ENCODE measurements at places on chromosomes 1 and 21.
A peak's percentile ranks its signal among the peaks of the same experiment; 100 is the strongest.

DNA sequence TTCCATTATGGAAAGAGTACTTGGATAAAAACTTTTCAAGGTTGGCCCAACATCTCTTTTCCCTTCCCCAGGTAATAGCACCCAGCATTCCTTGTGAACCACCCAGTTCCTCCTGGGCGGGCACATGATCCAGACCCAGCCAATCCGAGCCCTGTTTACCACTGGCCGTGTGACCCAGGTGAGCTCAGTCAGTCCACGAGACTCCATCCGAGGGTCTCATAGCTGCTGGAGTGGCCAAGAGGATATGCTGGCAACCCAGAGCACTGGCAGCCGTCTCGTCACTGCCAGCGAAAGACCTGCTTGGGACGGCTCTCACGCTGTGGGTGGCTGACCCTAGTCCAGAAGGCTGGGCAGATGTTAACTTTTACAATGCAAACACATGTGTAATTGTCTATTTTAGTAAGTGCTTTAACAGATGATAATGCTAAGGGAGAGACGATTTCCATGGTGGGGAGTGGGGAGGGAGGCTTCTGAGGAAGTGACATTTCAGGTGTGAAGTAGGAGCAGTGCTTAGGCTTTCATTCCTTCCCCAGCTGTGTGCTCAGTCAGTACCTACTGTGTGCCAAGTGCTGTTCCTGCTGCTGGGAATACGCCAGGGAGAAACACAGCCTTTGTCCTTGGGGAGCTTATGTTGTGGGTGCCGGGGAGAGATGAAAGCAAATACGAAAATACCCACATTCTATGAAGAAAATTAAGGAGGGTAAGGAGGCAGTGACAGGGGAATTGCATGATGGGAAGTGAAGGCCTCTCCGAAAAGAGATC is 24.5 kb downstream of the PARK7 start:
- no peak for DNase-seq

DNA sequence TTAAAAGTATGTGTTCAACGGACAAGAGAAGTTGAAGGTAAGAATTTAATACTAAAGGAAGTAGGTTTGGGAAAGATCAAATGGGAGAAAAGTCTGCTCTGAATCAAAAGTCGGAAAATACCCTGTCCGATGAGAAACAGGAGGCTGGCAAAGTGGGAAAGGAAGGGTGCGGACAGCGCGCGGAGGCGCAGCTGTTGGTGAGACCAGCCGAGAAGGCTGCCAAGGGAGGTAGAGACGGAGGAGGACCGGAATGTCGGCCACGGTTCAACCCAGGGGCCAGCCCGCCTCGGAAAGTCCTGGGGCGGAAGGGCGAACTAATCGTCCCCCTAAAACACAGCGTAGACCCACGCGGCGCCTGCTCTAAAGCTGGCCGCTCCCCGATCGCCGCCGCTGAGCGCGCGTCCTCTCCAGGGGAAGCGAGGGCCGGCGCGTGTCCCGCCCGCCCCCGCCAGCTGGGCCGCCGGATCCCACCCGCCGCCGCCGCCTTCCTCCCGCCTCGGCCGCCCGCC is 639 bp upstream of the SPATA1 start:
- DNase-seq, result no peak

- no peak for DNase-seq
Observed at GRCh38 chr1:101365186-101365585, 128.4 kb downstream of the S1PR1 start.

- no peak for DNase-seq
Observed at GRCh38 chr1:224852901-224853568, 76.4 kb upstream of the DNAH14 start.

DNA sequence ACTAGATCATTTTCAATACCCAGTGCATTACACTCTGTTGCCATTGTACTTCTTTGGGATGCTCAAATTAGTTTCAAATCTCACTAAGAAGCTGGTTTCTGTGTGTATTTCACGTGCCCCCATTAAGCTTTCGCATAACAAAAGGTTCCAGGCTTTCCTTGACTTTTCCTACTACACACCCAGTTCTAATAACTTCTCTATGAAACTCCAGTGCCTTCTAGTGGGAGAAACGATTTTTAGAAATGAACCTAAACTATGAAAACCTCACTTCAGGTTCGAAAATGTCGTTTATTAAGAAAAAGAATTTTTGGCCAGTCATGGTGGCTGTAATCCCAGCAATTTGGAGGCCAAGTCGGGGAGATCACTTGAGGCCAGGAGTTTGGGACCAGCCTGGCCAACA is 2.8 kb downstream of the CFHR4 start:
- DNase-seq, result no peak

DNA sequence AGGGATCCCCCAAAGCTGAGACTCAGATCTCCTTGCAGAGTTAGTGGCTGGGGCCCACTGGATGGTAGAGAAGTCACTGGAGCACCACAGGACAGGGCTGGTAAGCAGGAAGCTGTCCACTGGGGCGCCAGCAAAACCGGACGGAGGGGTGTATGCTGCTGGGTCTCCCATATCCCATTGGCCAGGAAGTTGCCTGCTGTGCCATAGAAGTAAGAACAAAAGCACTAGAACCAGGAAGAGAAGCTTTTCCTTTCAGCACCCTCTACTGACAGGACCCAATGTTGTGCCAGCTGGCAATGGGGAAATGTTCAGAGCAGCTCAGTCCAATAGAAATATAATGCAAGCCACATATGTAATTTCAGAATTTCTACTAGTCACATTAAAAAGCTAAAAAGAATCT is 146.6 kb downstream of the SPATA46 start:
- peak; percentile 50 for DNase-seq

DNA sequence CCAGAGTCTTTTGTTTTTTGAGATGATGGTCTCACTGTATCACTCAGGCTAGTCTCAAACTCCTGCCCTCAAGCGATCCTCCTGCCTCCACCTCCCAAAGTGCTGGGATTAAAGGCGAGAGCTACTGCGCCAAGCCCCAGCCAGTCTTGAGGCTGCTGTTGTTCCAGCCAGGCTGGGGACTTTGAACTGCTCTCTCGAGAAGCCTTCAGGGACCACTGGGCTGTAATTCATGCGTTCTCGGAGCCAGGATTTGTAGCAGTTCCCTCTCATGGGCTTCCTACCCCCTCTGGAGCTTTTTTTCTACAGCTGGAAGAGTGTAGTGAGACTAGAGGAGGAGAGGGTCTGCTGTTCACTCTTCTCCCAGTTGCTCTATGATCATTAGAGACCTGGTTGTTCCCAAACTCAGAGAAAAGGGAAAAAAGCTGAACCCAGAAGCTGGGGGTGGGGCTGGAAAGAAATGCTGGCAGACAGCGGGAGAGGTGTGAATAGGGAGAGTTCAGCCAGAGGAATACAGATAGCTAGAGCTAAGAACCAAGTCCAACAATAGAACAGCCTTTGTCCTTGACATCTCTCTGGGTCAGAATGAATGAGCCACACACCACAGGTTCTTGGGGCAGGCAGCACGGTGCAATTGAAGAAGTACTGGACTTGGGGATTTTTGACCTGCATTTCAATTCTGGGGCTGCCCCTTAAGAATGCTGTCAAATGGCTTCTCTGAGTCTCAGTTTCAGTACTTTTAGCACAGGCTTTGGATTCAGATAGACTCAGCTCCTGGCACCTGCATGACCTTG is 13.2 kb upstream of the SLC41A1 start:
- no peak for DNase-seq

- peak; percentile 9 for DNase-seq
Observed at GRCh38 chr1:29513357-29513756, 277.0 kb downstream of the PTPRU start.

GRCh38 chr1:226533220-226533619 is 15.3 kb upstream of the STUM start:
- DNase-seq, result no peak

DNA sequence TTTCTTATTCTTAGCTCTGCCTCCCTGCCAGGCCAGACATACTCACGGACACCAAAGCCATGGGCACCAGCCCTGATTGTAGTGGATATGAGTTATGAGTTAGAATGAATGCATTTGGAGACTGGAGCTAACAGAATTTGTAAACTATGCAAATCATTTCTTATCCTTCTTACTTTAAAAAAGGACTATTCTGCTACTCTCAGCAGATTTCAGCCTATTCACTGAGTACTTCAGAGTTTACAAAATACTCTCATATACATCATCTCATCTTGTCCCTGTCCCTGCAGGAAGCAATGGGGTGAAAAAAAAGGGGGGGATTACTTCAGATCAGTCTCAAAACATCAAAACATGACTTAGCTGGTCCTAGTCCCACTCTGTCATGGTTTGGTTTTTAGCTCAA is 541.4 kb upstream of the PLXNA2 start:
- no peak for DNase-seq

GRCh38 chr1:198927129-198927528 is 288.3 kb downstream of the PTPRC start:
- DNase-seq, result no peak

DNA sequence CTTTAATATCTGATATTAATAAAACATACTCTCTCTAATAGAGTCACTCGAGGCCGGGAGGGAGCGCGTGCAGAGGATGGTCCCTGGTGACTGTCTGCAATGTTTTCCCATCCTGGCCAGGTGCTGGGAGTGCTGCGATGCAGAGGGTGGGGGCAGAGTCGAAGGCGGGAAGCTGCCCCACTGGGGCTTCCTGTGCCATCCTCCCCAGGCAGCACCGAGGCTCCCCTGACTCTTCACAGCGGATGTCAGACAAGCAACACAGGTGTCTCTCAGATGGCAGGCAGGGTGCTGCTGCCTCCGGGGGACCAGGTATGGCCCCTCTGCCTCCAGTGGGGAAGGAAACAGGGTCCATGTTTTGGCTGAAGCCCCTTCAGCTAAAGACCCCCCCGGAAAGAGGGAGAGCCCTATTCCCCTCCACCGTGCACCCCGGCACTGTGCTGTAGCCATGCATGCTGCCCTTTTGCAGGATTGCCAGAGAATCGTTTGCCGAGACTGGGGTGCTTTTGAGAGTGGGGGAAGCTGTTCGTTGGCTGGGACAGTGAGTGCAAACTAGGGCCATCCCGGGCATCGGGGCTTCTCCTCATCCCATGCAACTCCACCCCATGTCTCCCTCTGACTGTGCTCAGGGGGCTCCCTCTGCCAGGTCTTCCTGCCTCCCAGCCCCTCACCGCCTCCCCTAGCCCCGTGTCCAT is 32.1 kb upstream of the TTC34 start:
- DNase-seq, result no peak

- no peak for DNase-seq
Observed at GRCh38 chr1:173355281-173356031, 121.7 kb upstream of the PRDX6 start.

DNA sequence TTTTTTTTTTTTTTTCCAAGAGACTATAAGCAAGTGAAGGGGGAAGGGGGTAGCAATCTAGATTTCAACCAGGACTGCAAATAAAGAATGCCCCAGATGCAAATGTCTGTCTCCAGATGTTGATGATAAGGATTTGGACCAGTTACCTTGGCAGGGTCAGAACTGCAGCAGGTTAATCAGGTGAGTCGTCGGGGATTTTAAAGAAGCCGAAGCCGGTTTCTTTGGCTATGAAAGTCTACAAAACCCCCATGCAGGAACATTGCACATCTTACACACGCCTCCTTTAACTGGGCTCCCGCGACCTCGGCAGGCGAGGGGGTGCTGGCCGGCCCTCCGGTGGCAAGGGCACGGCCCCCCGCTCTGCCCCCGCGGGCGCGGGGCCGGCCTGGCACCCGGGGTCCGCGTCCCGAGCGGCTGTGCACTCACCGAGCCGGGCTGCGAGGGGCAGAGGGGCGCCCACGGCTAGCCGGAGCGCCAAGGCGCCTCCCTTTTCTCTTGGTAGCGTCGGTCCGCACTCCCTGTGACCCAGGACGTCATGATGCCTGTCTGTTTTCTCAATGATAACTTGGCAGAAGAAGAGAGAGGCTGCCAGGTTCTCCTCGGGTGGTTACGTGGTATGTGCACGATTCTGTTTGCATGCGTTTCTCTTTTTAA is 366.3 kb upstream of the ESRRG start:
- DNase-seq, result peak; percentile 45

- peak; percentile 49 for DNase-seq
Observed at GRCh38 chr1:50978852-50979781, 9.1 kb downstream of the CDKN2C start.

DNA sequence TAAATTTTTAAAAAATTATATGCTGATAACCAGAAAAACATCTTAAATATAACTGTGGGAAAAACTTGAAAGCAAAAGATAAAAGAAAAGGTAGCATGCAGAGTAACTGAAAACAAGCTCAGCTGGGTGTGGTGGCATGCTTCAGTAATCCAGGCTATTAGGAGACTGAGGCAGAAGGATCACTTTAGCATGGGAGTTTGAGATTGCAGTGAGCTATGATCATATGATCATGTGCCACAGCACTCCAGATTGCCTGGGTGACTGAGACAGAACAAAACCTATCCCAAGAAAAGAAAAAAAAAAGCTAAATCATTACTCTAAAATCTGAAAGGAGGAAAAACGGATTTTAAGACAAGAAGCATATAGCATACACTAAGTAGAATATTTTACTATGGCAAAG is 1624.0 kb downstream of the AMY1C start:
- DNase-seq, result no peak

- DNase-seq, result peak; percentile 9
Observed at GRCh38 chr1:69567652-69568420, at the start of gene LRRC7. LRRC7 (plus strand) TSS chr1:69567922; CDS start chr1:69568640, 718 bp downstream.

GRCh38 chr1:15620902-15621682 is 3.8 kb downstream of the DDI2 start:
- DNase-seq, result no peak

GRCh38 chr21:44762221-44763049 is 39.2 kb downstream of the UBE2G2 start:
- no peak for DNase-seq

GRCh38 chr1:218536296-218536986 is 191.3 kb downstream of the TGFB2 start:
- no peak for DNase-seq

DNA sequence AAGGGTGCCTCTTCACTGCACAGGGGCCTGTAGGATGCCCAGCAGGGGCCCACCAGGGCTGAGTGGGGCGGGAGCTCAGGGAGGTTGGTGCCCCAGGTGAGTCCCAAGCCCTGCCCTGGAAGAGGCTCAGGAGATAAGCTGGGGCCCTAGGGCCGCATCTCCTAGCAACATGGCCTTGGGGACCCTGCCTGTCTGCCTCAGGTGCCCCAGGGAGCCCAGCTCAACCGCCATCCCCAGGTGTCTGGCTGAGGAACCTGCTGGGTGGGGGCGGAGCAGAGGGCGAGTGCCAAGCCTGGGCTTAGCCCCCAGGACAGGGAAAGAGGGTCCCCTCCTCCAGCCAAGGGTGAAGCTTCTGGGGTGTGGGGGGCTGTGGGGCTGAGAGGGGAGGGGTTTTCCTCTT is 54.8 kb downstream of the FOXO6 start:
- DNase-seq, result no peak

DNA sequence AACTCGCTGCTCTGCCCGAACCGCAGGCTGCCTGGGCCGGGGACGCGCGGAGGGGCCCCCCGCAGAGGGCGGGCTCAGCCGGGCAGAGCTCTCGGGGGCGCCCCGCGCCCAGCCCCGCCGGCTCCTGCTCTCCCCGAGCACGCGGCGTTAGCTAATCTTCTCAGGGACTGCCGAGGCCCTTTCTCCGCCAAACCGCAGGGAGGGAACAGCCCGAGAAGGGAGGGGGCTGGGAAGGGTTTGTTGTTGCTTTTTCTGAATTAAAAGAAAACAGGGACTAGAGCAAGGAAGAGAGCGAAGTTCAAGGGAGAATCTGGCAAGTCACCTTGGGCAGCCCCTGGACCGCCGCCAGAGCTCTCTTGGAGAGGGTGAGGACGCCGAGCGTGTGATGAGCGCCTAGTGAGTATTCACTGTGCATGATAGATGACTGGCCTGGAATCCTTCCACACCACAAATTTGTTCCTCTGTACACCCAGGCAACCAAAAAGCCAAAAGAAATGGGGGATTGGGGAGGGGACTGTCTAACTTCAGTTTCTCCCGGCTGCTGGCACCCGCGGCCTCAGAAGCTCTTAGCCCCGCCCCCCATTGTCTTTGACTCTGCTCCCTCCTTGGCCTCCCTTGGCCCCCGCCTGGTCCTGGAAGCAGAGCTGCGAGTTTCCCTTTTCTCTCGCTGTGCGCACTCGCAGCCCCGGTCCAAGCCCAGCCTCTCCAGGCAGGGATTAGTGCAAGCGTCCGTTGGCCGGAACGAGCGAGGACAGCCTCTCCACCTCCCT is 19.7 kb upstream of the LMX1A start:
- peak; percentile 73 for DNase-seq
